Stimulated activated CD8-positive, alpha-beta memory T cell treated with anti-CD3 and anti-CD28 coated beads, Interleukin-7, amount 100 ng/mL, for 48 hours (primary cell): ENCODE measurements at places on chromosomes 16 and 17.

- DNase-seq, result no peak
These were observed 80.6 kb downstream of the TUBD1 start for GRCh38 chr17:59812139-59812538.

- DNase-seq, result peak; percentile 30
These were observed 70.3 kb downstream of the CREBBP start for GRCh38 chr16:3810198-3810664.

DNA sequence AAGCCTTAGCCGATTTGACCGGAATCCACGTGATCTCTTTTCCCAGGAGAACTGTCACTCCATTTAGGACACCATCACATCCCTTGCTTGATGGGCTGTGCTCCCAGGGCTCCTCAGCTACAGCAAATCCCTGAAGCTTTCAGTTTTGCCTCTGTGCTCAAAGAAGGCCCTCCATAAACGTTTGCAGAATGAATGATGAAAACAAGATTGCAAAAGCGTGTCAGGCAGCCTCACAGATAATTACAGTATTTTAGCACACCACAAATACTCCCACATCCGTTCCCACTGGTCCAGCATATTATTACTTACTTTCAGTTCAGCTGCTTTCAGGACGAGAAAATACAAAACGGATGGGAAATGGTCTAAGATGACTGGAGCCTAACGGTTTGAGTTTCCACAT, 84.6 kb downstream of the USP31 start:
- DNase-seq, result no peak

GRCh38 chr16:54273566-54273965, 13.0 kb downstream of the IRX3 start:
- DNase-seq, result no peak

GRCh38 chr17:19370493-19370960, 7.8 kb upstream of the MAPK7 start:
- DNase-seq, result no peak

GRCh38 chr17:40157973-40158372, 17.6 kb downstream of the CASC3 start:
- DNase-seq, result no peak

DNA sequence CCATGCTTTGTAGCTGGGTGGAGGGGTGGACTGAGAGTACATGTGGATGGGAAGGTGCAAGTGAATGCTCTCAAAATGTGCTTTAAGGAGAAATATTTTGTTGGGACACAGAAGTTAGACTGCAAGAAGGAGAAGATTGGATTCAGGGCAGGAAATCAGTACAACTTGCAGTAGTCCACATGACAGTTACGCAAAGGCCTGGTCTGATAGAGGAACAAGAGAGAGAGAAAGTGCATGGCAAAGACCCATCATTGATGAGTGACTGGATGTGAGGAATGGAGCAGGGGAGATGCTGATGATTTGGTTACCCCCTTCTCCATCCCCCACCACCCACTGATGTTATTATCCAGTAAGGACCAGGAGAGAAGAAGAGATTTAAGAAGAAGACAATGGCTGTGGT, 472.8 kb downstream of the MAF start:
- DNase-seq, result no peak

DNA sequence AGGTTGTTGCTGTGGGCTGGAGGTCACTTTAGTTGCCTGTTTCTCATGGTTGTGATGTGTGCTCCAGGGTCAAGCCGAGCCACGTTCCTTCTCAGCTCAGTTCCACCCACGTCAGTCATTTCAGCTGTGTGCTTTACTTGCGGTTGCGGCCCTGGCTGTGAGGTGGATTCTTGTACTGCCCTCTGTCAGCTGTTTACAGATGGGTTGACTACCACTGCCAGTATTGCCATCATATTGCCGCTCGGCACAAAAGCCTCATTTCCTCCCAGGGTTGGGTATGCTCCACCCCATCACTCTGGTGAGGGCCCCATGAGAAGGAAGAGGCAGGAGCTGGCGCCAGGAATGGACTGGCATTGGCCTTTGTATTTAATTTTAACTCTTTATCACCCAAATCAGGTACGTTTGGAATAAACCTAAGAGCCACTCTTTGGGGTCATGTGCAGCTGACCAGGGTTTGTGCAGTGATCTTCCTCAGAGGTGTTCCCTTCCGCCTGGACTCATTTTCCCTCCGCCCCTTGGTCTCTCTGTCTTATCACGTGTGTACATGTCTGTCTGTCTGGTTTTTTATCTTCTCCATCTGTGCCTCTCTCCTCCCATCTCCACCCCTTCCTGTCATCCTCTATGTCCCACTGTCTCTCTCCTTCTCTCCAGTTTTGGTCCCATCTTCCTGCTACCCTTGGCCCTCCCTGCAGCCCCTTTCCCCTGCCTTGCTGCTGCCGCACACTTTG, 25.0 kb downstream of the METTL22 start:
- no peak for DNase-seq

DNA sequence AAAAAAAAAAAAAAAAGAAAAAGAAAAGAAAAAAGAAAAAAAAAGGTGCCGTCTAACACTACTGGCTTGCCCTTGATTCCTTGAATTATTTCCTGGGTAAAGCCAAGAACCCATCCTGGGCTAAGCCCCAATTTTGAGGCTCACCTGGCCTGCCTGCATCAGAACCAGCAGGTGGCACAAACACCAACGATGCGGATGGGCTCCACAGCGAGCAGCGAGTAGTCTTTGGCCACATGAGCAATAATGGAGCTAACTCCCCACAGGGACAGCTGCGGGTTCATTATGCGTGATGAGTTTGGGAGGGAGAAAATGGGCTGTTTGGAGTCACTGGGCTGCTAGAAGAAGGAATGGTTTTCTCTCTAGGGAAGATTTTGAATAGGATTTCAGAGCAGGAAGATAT, 91.1 kb downstream of the ASIC2 start:
- DNase-seq, result no peak

DNA sequence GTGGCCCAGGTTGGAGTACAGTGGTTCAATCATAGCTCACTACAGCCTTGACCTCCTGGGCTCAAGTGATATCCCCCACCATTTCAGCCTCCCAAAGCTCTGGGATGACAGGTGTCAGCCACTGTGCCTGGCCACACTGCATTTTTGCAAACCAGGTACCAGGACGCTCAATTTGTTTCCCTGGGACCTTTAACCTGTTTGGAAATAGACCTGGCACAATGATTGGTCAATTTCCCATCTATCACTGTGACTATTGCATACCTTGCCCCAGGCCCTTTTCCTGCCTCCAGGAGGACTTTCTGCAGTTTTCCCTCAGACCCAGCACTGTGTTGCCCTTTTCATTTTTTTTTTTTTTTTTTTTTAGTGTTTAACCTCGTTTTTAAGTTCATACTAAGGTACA, 11.1 kb upstream of the FUS start:
- no peak for DNase-seq

GRCh38 chr16:4091240-4092012, 24.8 kb downstream of the ADCY9 start:
- no peak for DNase-seq

- no peak for DNase-seq
These were observed 629.7 kb upstream of the KIF2B start for GRCh38 chr17:53193044-53193443.

DNA sequence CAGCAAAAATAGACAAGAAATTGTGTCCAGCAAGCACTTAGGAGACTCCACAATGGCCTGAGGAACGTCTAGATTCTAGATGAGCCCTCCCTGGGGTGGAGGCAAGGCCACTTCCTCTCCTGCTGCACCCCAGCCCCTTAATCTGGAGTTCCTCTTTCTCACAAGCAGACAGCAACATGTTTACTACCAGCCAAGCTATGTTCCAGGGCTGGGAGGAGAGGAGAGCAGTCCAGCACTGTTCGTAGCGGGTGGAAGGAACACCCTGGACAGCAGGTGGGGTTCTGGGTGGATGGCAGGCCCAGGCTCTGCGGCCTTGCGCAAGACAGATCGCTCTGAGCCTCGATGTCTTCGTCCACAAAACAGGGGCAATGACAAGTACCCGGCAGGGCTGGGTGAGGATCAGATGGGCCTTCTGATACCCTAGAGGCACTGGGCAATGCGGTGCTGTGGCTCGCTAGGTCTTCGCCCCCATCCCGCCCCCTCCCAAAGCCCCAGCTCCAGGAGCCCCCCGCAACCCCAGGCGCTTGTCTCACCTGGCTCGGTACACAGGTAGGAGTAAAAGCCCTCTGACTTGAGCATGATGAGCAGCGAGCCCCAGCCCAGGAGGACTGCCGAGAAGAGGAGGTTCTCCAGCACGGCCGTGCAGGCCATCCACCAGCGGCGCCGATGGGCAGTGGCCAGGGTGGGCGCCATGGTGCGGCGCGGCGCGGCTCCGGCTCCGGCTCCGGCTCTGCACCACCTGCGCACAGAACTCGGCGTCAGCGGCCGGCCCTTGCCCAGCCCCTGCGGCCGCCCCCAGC, 1.3 kb downstream of the SLC43A2 start:
- no peak for DNase-seq

GRCh38 chr16:27320261-27321012, 6.7 kb downstream of the IL4R start:
- DNase-seq, result no peak

GRCh38 chr16:90081606-90081970, 4.5 kb upstream of the PRDM7 start:
- DNase-seq, result no peak

DNA sequence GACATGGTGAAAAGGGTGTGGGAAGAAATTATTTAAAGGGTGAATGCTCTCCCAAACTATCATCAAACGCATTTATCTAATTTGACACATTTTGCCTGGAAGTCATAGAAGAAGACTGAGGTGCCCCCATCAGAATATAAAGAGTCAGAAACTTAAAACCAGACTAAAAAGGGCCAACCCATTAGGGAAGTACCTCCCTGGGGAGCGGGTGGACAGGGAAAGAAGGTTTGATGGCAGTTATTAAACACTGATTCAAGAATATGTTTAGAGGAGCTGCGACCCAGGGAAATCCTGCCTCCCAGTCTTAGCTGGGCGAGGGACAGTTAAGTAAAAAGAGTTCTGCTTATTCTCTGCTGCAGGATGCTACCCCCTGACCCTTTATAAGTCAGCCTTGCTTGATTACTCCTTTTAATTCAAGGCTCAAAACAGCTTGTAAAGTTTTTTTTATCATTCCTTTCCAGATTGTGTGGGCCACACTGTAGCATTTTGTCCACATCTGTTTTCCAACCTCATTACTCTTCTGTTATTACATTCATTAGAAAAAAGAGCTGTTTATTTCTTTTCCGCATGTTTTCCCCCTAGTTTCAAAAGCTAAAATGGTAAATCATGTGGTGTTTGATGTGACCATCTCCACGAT, 138.5 kb upstream of the TBX2 start:
- no peak for DNase-seq

- DNase-seq, result no peak
These were observed 8.4 kb upstream of the PCTP start for GRCh38 chr17:55742272-55743102.

DNA sequence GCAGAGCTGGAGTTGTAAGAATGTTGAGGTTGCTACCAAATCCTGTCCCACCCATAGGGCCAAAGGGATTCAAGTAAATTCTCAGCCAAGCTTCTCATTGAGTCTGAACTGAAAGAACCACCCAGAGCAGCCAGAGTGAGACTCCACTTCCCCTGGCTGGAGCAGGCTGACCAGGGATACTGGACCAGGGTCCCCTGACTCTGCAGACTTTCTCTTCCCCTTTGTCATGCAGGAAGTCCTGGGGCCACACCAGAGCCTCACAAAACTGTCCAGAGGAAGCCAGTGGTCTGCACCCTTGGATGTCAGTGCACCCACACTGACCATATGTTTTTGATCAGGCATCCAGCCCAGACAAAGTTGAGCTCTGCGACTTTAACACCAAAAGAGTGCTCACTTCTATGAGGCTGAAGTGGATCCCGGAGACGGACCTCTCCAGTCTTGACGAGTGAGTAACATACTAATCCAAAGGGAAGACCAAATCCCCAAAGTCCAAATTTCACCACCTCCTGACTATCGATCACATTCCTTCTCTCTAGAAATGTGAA, 4.1 kb downstream of the NXN start:
- no peak for DNase-seq

- DNase-seq, result no peak
These were observed 4.4 kb upstream of the GDPD3 start for GRCh38 chr16:30117768-30118167.

GRCh38 chr17:8887301-8887700, 19.8 kb upstream of the PIK3R6 start:
- no peak for DNase-seq

DNA sequence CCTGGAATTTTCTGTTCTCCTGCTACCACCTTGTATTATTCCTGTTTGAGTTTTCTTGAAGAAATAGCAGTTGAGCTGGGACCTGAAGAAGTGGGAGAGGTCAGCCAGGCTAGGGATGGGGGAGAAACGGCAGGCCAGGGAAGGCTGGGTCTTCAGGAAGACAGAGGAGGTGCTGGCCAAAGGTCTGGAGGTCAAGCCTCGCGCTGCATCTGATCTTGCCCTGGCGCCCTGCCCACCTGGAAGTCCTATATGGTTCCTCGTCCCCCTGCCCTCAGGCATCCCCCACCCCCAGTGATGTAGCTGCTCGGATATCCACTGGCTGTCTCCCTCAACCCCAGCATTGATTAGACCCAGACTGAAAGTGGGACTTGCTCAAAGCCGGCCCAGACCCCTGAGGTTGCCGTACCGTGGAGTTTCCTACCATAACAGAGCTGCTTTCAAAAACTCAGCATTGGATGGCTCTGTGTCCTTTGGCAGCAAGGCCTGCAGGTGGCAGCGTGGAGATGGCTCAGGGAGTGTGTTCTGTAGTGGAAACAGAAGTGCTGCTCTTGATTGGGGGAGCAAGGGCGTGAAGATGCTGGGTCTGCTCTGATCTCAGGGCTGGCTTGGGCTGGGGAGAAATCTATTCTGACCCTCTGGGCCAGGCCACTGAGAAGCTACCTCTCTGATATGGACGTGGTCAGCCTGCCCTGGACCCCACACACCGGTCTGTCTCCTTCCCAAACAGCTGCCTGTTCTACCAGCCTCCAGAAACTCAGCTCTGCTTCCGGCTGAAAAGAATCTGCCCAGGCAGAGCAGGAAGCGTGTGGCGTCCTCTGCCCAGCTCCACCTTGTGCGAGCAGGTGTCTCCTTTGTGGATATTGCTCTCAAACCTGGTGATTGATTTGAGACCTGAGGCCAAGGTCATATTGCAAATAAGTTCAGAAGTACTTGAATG, 107.0 kb upstream of the CACNG5 start:
- peak; percentile 20 for DNase-seq

GRCh38 chr17:44533533-44534246, 23.6 kb upstream of the FZD2 start:
- peak; percentile 80 for DNase-seq

- peak; percentile 58 for DNase-seq
These were observed 62.4 kb downstream of the BAIAP2 start for GRCh38 chr17:81097134-81097942.

GRCh38 chr16:46709469-46710005, 20.1 kb downstream of the ORC6 start:
- DNase-seq, result no peak
